ENCODE measurements at places on chromosomes 3 and 15.

DNA sequence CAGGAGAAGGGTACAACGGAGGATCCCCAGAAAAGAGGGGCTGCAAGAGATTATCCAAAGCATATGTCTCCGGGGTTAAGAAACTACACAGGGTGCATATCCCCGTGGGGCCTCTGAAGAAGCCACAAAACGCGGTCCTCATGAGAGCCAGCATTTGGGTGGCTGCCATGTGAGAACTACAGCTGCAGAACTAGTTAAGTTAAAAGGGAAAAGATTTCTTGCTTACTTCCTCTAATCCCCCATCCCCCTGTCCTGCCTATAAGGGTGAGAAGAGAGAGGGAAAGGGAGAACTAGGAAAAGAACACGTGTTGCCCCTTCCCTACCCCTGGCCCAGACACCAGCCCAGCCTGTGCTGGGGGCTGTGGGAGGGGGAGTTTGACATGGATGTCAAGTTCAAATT is 70.4 kb upstream of the PCSK6 start:
- DNase-seq = no peak

- no peak for DNase-seq
Measured at GRCh38 chr3:46663591-46664135, 29.8 kb downstream of the ALS2CL start.

GRCh38 chr3:141680620-141681389 is 57.3 kb upstream of the RNF7 start:
- no peak for DNase-seq

GRCh38 chr3:158519776-158520175 is 51.2 kb upstream of the MLF1 start:
- DNase-seq = no peak

GRCh38 chr3:73427048-73427706 is 197.6 kb downstream of the PDZRN3 start:
- DNase-seq = no peak

DNA sequence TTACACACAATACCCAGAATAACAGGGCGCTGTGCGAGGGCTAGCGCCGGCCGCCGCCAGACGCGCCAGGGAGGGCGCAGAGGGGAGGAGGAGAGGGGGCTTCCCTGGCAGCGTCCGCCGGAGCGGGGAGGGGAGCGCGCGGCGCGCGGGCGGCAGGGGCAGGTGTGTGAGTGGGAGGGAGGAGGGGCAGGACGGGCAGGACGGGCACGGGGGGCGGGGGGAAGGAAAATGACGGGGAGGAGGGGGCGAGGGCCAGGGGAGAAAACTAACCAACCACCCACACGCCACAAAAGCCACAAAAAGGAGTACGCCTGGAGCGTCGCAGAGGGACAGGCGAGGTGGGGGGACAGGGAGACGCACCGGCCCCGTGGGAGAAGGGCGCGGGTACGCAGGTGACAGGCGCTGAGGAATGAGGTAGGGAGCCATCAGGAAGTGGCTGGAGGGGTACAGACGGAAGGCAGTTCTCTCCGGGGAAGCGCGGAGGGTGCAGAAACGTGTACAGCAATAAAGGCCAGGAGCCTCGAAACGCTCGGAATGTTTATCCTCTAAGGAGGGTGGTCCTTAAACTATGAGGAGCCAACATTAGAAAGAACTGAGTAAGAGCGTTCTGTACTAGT is 610 bp upstream of the SATB1 start:
- DNase-seq = no peak

DNA sequence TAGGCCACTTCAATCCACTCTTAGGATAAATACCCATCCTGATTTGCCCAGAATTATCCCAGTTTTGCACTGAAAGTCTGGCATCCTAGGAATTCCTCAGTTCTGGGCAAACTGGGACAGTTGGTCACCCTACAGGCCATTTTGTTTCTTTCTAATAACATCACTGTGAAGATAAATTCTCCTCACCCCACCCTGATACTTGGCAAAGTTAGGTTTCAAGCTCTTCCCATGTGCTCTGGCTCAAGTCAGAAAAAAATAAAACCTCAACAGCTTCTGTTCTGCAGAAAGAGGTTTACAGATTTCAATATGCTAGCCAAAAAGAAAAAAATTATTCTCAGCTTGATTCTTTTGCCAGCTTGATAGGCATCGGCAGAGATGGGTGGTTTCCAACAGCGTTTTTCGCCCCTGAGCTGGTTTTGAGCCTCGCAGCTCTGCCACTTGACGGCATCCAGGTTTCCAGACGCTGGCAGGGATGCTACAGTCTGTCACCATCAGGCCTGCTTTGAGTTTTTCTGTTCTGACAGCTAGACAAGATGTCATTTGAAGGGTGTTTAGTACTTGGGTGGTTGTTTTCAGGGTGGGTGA is 171.4 kb downstream of the SSR3 start:
- DNase-seq = no peak

- DNase-seq = no peak
Measured at GRCh38 chr3:30020380-30020779, 586.0 kb upstream of the TGFBR2 start.

GRCh38 chr15:70156671-70157271 is 59.1 kb upstream of the TLE3 start:
- no peak for DNase-seq
